IMR-90 (cell line): ENCODE measurements at places on chromosomes 3 and 15. TPM values are rescaled to one million over a fixed set of nuclear protein-coding genes. Genes with fewer than 3 reads are reported as not detected.

DNA sequence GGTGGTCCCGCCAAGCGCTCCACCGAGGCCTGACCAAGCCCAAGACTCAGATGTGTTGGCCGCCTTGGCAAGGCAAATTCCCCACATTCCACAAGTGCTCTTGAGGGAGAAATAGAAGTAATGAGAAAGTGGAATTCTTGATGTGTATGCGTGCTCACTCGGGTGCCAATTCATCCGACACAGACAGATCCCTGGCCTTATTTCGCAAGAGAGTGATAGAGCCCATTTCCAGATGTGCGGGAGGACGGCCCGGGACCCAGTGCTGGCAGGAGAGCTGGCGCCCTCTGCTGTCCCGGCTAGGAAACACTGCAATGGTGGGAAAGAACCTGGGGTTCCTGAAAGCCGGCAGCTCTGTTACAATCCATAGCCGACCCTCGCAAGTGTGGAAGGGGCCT, 76.0 kb downstream of the HMG20A start:
- peak; percentile 97 for DNase-seq

Gene SAMD7
- polyA plus RNA-seq, result not detected in 2 replicates

- DNase-seq, result peak; percentile 59
Observed at GRCh38 chr15:33908406-33908805, 59.9 kb upstream of the CHRM5 start.

DNA sequence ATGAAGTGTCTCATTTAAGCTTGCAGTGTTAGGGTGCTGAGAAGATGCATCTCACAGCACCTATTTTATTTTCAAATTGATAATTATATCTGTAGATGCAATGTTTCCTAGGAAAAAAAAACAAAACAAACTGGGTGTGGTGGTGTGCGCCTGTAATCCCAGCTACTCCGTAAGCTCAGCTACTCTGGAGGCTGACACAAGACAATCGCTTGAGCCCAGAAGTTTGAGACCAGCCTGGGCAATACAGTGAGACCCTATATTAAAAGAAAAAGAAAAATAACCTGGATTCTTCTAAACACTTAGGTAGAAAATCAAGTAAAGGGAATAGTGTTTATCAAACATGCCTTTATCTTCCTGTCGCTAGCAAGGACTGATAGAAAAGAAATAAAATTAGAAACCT, 1.9 kb downstream of the MINDY2 start:
- DNase-seq, result no peak

GRCh38 chr3:40930131-40930538, 269.2 kb upstream of the CTNNB1 start:
- DNase-seq, result no peak
